ENCODE measurements at places on chromosomes 16 and 17.

DNA sequence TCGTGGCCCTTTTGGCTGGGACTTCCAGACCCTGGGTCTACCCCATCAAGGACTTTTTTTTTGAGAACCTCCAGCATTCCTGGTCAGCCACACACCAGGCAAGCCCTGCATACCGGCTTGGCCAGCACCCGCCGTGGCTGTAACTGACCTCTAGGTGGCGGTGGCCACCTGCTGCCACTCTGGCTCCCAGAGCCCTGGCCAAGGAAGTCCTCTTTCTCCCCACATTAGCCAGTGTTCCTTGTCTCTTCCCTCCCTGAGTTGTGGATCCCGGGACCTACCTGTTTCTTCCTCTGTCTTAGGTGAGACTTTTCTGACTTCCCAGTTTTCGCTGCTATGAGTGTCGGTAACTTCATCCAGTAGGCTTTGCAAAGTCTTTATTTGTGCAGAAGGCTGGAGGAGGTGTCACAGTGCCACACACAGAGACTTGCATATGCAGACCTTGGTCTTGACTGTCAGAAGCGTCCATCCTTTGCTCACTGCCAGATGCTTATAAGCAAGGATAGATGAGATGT is 348.3 kb downstream of the CPPED1 start:
- peak; percentile 75 for DNase-seq

DNA sequence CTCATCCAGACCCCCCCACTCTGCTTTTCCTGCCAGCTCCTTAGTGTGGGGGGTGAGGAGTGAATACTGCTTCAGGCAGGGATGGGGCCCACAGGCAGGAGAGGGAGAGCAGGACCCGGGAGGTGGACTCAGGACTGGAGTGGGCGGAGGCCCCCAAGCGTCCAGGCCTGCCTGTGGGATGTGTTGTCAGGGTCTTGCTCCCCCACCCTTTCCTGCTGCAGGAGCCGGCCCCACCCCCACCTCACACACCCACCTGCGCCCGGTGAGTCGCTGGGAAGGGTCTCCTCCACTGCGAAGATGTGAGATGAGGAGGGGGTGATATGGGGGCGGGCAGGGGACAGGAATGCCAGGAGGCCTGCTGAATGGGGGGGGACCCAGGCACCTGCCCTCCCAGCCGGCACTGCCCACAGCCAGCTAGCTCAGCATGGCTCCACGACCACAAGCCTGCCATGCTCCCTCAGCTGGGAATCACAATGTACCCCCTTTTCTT is 1.1 kb downstream of the FAM171A2 start:
- no peak for DNase-seq

- no peak for DNase-seq
These were observed 88.6 kb upstream of the BRD7 start for GRCh38 chr16:50457423-50457822.

DNA sequence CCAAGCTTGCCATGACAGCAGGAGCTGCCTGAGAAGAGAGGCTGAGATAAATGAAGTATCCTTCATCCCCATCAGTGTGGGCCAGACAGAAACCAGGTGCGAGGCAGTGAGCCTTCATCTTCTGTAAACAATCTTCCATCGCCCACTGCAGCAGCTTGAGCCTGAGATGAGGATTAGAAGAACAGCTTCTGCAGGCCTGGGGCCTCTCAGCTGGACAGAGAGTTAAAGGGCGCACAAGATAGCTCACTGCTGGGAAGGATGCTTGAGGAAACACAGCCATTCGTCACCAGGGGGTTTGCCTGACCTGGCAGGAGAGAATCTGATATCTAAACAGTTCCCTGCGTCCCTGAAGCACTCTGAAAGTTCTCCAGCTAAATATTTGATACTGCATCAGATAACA is 27.1 kb downstream of the HOXB1 start:
- DNase-seq, result no peak

DNA sequence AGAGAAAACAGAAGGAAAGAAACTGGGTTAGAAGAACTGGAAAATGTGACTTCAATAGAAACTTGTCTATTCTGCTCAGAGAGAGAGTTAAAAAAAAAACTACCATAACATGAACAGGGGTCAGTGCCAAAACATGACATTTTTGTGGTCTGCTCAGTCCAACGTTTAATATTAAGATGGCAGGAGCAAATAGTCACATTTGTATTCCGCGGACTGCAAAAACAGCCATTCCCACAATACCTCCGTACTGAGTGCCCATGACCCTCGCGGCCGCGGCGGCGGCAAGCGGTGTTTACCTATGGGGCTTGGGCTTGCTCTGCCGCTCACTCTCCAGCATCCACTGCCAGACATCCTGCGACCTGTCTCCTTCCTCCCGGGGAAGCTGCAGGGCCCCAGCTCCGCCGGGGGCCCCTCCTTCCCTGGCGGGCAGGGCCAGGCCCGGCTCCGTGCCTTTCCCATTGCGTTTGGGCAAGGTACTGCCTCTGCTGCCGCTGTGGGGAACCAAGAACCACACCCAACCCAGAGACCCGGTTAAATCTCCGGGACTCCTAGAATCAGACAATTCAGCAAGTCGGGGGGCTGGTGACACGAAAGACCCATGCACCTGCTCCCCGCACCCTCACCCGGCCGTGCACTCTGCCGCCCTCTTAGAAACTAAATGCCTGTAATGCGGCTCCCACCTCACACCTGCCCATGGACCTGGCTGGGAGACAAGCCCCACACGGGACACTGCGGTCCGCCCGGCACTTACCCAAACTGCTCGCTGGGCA is 24.7 kb downstream of the AXIN2 start:
- no peak for DNase-seq

- DNase-seq, result no peak
These were observed 24.2 kb upstream of the TMC5 start for GRCh38 chr16:19393226-19394111.

- DNase-seq, result peak; percentile 96
These were observed 28.2 kb downstream of the ACTG1 start for GRCh38 chr17:81484195-81484979.

DNA sequence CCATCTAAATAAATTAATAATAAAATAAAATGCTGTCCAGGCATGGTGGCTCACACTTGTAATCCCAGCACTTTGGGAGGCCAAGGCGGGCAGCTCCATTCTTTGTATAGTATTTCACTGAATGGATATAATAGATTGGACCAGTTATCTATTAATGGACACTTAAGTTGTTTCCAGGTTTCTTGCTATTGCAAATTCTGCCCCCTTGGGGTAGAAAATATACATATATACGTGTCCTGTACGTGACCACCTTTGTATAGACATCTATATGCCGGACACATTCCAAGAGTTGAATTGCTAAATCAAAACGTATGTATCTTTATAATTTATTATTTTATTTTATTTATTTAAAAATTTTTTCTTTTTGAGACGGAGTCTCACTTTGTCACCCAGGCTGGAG is 3.9 kb upstream of the EXOC7 start:
- no peak for DNase-seq

GRCh38 chr16:1580256-1580655 is 31.6 kb downstream of the IFT140 start:
- DNase-seq, result no peak

GRCh38 chr17:33580215-33580614 is 287.1 kb upstream of the ASIC2 start:
- DNase-seq, result no peak

DNA sequence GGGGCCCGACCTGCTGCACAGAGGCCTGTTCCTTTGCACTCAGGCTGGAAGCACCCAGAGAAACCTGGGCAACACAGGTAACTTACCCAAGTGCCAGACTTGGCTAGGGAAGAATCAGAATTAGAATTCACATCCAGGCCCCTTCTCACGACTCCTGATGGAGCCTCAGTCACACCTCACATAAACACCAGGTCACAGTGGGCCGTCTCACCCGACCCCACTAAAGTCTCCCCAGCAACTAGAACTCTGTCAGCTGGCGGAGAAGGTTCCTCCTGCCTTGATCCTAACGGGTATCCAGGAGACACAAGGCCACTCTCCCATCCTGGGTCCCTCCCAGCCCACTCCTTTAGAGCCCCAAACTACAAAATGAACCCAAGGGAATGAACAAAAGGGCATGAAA is 6.4 kb downstream of the TK2 start:
- no peak for DNase-seq

- DNase-seq, result no peak
These were observed 55.8 kb downstream of the ACTG1 start for GRCh38 chr17:81456798-81457197.

- no peak for DNase-seq
These were observed 611 bp downstream of the BANP start for GRCh38 chr16:87951552-87952538.

DNA sequence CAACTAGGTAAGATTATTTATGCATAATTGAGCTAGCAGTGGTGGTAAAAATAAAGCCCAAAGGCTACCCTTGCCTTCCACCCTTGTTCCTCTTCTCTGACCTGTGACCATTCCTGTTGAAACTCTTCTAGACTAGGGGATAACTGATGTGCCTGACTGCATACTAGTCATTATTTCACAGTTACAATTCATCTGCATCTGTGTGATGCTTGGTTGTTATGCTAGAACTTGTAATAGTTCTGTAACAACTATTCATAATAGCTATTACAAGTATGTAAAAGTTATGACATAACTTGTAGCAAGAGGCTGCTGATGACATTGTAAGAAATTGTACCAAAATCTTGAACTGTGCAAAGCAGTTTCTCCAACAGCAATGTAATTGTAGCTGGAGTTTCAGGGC is 2.4 kb upstream of the VAC14 start:
- no peak for DNase-seq

GRCh38 chr17:64920419-64921172 is 1.3 kb upstream of the LRRC37A3 start:
- no peak for DNase-seq

DNA sequence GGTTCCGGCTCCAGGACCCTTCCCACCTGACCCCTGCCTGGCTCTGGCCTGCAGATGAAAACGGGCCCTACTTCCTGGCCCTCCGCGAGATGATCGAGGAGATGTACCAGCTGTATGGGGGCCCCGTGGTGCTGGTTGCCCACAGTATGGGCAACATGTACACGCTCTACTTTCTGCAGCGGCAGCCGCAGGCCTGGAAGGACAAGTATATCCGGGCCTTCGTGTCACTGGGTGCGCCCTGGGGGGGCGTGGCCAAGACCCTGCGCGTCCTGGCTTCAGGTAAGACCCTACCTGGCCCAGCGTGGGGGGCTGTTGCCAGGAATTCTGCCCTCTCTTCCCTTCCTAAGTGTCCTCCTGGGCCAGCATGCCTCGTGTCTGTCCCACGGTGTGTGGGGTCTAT is 8.6 kb upstream of the SLC7A6 start:
- no peak for DNase-seq

GRCh38 chr17:81685108-81685507 is 1.3 kb downstream of the HGS start:
- no peak for DNase-seq

DNA sequence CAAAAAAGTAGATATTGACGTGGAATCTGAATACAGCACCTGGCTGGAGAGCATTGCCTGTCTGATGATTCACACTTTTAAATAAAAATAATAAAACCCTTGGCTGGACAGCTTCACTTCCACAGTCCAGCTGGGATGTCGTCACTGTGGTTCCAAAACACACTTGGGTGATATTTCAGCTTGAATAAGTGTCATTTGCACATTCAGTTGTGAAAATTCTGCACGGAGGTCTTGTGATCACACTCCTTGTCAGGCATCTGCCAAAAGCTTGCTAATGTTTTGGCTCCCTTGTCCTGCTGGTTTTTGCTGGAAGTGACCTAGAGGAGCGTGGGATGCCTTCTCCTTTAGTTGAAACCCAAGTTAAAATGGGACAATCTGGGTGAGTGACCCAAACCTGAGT is 60.7 kb downstream of the PCTP start:
- no peak for DNase-seq

DNA sequence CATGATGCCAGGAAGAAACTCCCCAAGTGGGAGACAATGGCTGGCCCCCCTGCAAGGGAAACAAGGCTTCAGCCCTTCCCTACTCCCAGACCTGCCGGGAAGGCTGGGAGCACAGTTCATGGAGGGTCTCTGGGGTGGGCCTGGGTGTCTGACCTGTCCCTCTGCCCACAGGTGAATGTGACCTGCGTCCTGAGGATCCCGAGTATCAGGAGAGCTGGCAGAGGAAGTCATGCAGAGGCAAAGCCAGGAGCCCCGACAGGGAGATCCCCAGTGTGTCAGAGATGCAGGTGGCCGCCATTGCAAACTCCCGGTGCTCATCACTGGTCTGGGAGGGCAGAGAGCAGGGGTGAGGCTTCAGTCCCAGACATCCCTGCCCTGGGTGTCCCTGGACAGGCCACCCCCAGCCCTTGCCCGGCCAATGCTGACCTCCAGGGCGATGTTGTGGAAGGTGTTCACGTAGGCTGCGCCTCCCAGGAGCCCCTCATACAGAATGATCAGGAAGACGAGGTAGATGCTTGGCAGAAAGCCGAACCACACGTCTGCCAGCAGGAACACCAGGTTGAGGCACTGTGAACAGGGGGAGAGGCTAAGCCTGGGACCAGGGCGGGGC is 5.3 kb upstream of the NPIPB7 start:
- DNase-seq, result no peak

DNA sequence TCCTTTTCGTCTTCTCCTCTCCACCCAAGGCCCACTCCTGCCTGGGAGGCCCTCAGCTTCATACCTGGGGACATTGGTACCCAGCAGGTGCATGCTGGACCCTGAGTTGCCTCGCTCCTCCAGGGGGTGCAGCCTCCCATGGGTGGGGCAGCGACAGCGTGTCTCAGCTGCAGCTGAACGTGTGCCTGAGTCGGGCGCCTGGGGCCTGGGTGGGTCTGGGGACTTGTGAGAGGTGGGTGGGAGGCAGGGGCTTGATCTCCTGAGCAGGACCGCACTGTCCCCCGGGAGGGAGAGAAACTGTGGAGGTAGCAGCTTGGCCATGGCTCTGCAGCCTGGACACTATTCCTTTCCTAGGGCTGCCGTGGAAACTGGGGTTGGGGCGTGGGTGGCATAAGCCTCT is 24.8 kb upstream of the ENGASE start:
- no peak for DNase-seq

DNA sequence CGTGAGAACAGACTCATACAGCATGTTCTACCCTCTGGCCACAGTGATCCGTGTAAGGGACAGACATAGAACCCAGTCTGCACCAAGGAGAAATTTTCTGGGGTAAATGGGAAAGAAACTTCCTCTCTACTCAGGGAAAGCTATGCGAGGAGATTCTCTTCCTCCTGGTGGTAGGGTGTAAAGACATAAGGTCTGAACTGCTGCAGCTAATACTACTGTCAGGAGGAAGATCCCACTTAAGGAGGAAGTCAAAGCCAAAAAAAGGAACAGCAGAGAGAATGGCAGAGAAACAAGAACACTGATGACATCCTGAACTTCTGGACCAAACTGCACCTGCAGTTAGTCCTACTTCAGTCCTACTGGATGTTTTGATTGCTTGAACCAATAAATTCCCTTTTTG is 7.1 kb upstream of the TM4SF5 start:
- DNase-seq, result no peak

Data from urothelium cell line (cell line).